ENCODE measurements at places on chromosomes 5 and 9. TPM values are rescaled to one million over a fixed set of nuclear protein-coding genes. Genes with fewer than 3 reads are reported as not detected.

Gene AJM1
- 3.8 TPM for total RNA-seq

Gene FRRS1L
- not detected for total RNA-seq

Gene PRRX2
- not detected for total RNA-seq

Gene MYOT
- not detected for total RNA-seq

Gene FOXD4L6
- not detected for total RNA-seq

Gene PPP3R2
- total RNA-seq = not detected

Gene INSL6
- not detected for total RNA-seq

Gene CNTNAP3
- total RNA-seq = 7.7 TPM

Gene N4BP3
- total RNA-seq = 10.5 TPM

Gene PDCD1LG2
- 1.7 TPM for total RNA-seq

- no peak for DNase-seq
- H3K36me3 ChIP-seq = no peaks in the 10 kb centered on the region
- H3K27ac ChIP-seq = no peak overlapping the region
- no peaks in the 10 kb centered on the region for H3K4me1 ChIP-seq
- H3K4me3 ChIP-seq = no peak overlapping the region
Observed at GRCh38 chr9:130815242-130815808, 19.7 kb upstream of the ABL1 start.

DNA sequence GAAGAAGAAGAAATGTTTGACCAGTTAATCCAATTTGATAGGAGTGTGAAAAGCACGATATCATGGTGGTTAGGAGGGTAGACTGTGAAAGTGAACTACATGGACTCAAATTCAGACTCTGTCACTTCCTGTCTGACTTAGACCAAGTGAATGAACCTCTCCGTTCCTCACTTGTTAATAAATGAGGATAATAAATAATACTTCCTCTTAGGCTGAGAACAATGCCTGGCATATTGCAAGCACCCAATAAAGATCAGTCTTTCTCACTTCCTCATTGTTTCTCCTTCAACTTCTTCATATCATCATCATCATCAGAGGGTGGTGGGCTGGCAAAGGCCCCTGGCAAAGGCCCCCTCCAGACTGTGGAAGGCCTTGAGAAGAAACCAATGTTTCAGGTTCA is 148.7 kb downstream of the CDK5RAP2 start:
- H3K4me3 ChIP-seq = no peak overlapping the region
- peaks cover 16% of the 10 kb centered on the region for H3K4me1 ChIP-seq
- H3K27ac ChIP-seq = no peak overlapping the region
- H3K27me3 ChIP-seq = no peaks in the 10 kb centered on the region
- no peaks in the 10 kb centered on the region for H3K36me3 ChIP-seq
- DNase-seq = no peak

DNA sequence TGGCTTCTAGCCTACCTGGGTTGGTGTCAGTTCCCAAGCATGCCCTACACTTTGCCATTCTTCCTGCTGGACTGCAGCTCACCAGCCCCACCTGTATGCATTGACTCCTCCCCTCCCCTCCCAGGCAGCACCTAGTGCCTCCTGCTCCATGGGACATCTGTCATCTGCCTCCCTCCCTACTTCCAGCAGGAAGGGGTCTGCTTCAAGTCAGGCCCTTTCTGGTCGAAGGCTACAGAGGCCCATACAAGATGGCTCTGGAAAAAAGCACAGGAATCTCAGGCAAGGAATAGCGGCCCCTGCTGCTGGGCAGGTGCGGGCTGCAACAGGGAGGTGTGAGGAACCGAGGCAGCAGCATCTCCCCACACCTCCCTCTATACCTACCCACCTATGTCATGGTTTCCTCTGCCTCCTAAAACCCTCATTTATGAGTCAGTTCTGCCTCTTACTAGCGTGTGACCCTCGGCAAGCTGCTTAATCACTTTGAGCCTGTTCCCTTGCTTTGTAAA is 19.7 kb downstream of the WWC1 start:
- H3K36me3 ChIP-seq = no peaks in the 10 kb centered on the region
- H3K4me3 ChIP-seq = no peak overlapping the region
- no peak overlapping the region for H3K27ac ChIP-seq
- H3K4me1 ChIP-seq = peaks cover 22% of the 10 kb centered on the region
- no peaks in the 10 kb centered on the region for H3K27me3 ChIP-seq

DNA sequence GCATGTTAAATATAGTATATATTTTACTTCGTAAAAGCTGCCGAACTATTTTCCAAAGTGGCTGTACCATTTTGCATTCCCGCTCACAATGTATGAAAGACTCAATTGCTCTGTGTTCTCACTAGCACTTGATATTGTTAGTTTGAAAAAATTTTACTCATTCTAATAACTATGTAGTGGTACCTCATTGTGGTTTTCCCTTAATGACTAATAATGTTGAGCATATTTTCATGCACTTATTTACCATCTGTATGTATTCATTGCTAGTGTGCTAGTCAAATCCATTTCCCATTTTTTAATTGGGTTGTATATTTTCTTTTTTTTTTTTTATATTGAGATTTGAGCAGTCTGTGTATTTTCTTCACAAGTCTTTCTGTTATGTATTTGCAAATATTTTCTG is 58.4 kb downstream of the RANBP17 start:
- no peaks in the 10 kb centered on the region for H3K4me1 ChIP-seq
- H3K27ac ChIP-seq = no peak overlapping the region
- H3K4me3 ChIP-seq = no peak overlapping the region
- no peaks in the 10 kb centered on the region for H3K36me3 ChIP-seq
- DNase-seq = no peak
- no peaks in the 10 kb centered on the region for H3K27me3 ChIP-seq

GRCh38 chr9:110746211-110746930 is 77.8 kb downstream of the MUSK start:
- no peak for DNase-seq
- no peaks in the 10 kb centered on the region for H3K4me1 ChIP-seq
- no peak overlapping the region for H3K27ac ChIP-seq
- no peak overlapping the region for H3K4me3 ChIP-seq
- H3K36me3 ChIP-seq = no peaks in the 10 kb centered on the region

DNA sequence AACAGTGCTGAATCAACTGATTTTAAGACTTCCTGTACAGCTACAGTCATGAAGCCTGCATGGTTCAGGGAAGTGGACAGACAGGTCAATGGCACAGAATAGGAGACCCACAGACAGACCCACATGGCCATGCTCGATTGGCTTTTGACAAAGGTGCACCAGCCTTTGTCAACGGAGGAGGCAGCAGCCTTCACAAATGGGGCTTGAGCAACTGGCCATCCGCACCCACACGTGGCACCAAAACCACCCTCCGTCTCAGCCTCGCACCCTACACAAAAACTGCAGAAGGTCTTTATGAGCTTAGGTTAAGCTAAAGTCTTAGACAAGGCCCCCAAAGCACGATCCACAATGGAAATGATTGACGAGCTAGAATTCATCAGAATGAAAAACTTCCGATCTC is 59.5 kb upstream of the UBAC1 start:
- H3K27me3 ChIP-seq = no peaks in the 10 kb centered on the region
- peaks cover 7% of the 10 kb centered on the region for H3K36me3 ChIP-seq
- no peak overlapping the region for H3K4me3 ChIP-seq
- peaks cover 14% of the 10 kb centered on the region for H3K4me1 ChIP-seq
- H3K27ac ChIP-seq = no peak overlapping the region

DNA sequence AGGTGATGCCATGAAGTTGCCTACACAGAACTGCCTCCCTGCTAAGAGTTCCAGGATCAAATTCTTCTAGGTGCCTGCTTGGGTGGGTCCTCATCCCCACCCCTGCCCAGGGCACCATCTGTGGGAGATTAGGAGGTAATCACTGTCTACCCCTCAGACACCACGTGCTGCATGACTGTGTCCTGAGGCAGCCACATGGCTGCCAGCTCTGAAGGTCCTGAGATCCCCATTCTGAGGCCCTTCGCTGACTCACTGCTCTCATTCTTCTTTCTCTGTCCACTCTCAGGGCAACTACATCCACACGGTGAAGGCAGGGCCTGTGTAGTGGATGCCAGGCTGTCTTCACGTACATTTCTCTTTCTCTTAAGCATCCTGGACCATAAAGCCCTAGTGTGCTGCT is 222.9 kb upstream of the ANKRD55 start:
- no peak overlapping the region for H3K27ac ChIP-seq
- no peaks in the 10 kb centered on the region for H3K4me1 ChIP-seq
- H3K4me3 ChIP-seq = no peak overlapping the region
- DNase-seq = no peak

DNA sequence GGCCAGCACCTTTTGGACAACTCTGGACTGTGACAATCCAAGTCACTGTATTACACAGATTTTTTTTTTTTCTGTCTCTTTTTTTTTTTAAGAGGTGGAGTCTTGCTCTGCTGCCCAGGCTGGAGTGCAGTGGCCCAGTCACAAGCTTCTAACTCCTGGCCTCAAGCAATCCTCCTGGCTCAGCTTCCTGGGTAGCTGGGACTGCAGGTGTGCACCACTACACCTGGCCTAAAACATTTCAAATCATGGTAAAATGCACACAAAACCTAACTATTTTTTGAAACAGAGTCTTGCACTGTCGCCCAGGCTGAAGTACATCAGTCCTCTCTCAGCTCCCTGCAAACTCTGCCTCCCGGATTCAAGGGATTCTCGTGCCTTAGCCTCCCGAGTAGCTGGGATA is 7.2 kb upstream of the N4BP3 start:
- no peak for DNase-seq
- peaks cover 12% of the 10 kb centered on the region for H3K4me1 ChIP-seq
- H3K27ac ChIP-seq = no peak overlapping the region
- no peaks in the 10 kb centered on the region for H3K27me3 ChIP-seq
- H3K4me3 ChIP-seq = no peak overlapping the region

GRCh38 chr5:134142052-134142451 is 27.6 kb downstream of the TCF7 start:
- H3K4me3 ChIP-seq = no peak overlapping the region
- peak; percentile 14 for DNase-seq
- no peaks in the 10 kb centered on the region for H3K27me3 ChIP-seq
- H3K27ac ChIP-seq = no peak overlapping the region
- no peaks in the 10 kb centered on the region for H3K36me3 ChIP-seq

DNA sequence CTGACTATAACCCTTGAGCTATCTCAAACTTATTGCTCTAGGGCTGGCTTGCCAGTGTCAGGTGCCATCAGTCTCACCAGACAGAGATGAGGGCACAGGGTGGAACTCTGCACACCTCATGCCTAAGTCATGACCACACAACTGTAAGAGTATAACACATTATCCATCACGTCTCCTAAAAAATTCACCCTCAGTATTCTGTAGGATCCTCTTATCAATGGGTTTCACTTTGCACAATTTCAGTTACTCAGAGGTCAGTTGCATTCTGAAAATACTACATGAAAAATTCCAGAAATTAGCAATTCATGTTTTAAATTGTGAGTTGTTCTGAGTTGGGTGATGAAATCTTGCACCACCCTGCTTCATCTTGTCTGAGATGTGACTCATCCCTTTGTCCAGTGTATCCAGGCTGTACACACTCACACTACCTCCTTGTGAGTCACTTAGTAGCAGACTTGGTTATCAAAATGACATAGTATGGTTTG is 690.9 kb upstream of the CDH18 start:
- H3K4me3 ChIP-seq = no peak overlapping the region
- H3K4me1 ChIP-seq = no peaks in the 10 kb centered on the region
- no peaks in the 10 kb centered on the region for H3K36me3 ChIP-seq
- no peaks in the 10 kb centered on the region for H3K27me3 ChIP-seq

DNA sequence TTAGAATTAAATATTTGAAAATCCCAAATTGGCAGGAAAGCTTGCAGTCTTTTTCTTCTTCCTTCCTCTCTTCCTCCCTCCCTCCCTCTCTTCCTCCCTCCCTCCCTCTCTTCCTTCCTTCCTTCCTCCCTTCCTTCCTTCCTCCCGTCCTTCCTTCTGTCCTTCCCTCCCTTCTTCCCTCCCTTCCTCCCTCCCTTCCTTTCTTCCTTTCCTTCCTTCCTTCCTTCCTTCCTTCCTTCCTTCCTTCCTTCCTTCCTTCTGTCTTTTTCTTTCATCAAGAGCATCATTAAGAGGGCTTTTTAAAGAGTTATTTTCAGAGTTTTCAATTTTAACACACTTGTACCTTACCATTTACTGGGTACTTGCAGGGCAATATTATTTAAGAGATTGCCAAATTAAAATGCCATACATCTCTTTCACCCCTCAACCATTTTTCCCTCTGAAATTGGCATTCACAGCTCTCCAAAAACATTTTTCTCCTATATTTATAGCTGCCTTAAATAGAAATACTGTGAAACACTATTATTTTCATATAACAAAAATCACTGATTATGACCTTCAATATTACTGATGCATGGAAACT is 99.2 kb upstream of the C6 start:
- H3K4me1 ChIP-seq = no peaks in the 10 kb centered on the region
- no peak overlapping the region for H3K4me3 ChIP-seq
- no peaks in the 10 kb centered on the region for H3K36me3 ChIP-seq

GRCh38 chr9:33463151-33463550 is 10.6 kb downstream of the NOL6 start:
- no peak overlapping the region for H3K27ac ChIP-seq
- no peak for DNase-seq
- no peaks in the 10 kb centered on the region for H3K4me1 ChIP-seq
- H3K4me3 ChIP-seq = no peak overlapping the region

DNA sequence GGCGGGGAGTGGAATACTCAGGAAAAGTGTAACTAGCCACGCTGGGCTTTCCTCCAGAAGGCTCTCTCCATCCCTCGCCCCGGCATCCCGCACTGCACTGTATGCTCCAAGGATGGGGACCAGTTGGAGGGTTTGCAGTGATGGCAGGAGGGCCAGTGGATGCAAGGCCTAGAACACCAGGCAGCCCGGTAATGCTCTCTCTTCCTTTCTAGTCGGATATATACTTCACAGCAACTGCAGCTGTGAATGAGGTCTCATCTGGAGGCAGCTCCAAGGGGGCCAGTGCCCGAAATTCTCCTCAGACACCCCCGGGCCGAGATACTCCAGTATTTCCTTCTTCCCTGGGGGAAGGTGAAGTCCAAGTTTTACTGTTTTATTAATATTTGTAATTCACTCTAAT is 10.0 kb upstream of the SLC2A8 start:
- DNase-seq = no peak
- peaks cover 11% of the 10 kb centered on the region for H3K4me1 ChIP-seq
- no peak overlapping the region for H3K4me3 ChIP-seq
- no peak overlapping the region for H3K27ac ChIP-seq
- H3K27me3 ChIP-seq = no peaks in the 10 kb centered on the region

DNA sequence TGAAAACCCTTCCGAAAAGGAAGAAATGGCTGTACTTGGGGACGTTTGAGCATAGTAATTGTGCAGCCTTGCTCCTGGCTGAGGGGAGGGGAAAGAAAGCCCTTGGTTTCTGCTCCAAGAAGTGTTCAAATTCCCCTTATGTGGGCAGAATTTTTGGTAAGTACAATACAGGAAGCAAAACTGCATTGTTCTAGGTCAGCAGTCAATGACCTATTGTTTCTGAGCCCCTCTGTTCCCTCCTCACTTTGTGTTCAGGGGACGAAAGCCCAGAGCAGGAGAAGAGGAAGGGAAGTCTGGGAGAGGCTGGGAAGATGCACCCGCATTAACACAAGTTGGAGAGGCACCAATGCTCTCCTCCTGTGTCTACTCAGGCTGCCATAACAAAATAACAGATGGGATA is 11.9 kb downstream of the BASP1 start:
- H3K36me3 ChIP-seq = no peaks in the 10 kb centered on the region
- H3K4me1 ChIP-seq = no peaks in the 10 kb centered on the region
- DNase-seq = no peak
- H3K27ac ChIP-seq = no peak overlapping the region
- no peaks in the 10 kb centered on the region for H3K27me3 ChIP-seq
- H3K4me3 ChIP-seq = no peak overlapping the region
